ENCODE measurements at places on chromosomes 6 and 20.

GRCh38 chr6:63347599-63347998 lies 27.8 kb upstream of the LGSN start:
- DNase-seq: no peak

- DNase-seq: no peak
Measured at GRCh38 chr20:25507385-25508082, 77.8 kb downstream of the NINL start.

- DNase-seq: no peak
Measured at GRCh38 chr20:46377518-46377917, 28.9 kb downstream of the ELMO2 start.

GRCh38 chr20:21388566-21388965 lies 8.8 kb downstream of the NKX2-4 start:
- DNase-seq: no peak

DNA sequence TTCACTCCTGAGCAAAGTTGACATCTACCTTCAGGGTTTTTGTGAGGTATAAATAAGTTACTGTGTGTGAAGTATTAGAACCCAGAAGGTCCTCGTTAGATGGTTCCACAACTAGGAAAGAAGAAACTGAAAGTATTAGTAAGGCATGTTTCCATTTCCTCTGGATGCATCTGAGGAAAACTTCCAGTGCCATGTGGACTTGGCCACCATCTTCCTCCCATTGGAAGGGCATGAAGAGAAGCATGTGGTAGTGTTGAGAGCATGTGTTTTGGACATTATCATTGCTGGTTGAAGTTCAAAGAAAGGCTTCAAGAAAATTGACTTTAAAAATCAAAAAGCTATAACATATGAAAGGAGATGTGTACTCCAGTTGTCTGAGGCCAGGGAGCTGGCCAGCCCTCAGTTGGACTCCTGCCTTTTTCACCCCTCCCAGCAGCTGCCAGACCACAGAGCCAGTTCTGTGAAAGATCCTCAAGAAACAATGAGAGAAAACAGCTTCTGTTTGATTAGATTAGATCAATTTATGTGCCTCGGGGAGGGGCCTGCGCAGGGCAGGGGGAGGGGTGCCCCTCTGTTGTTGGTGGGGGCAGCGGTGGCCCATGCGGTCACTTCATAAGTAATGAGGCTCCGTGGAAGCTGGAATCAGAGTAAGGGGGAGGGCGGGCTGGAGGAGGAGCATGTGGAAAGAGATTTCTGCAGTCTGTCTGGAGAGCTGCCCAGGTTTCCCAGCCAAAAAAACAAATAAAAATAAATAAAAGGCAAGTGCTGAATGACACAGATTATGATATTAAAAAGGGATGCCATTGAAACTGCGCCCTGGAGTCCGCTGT lies 154.0 kb downstream of the JARID2 start:
- DNase-seq: no peak

- DNase-seq: no peak
Measured at GRCh38 chr20:34131491-34131890, 19.4 kb upstream of the EIF2S2 start.

- no peak for DNase-seq
Measured at GRCh38 chr6:35691027-35691824, 2.5 kb upstream of the FKBP5 start.

GRCh38 chr6:22801831-22802230 lies 232.5 kb downstream of the HDGFL1 start:
- DNase-seq: no peak

GRCh38 chr6:118524686-118525085 lies 23.4 kb upstream of the PLN start:
- no peak for DNase-seq

DNA sequence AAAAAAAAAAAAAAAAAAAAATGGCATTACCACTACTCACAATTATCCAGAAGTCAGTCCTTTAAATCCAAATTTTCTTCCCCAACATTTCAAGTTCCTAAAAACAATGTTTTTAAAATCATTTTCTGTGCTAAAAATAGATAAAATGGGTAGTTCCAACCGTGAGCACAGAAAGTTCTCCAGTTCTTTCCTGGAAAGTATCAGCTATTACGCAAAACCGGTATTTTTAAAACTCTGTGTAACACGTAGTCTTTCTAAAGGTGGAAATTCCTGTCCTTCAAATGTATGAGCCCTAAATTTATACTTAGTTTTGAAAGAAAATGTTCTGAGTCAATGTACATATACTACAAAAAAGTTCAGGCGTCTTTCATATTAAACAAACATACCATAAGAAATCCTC lies 83.5 kb upstream of the SCAF8 start:
- no peak for DNase-seq

DNA sequence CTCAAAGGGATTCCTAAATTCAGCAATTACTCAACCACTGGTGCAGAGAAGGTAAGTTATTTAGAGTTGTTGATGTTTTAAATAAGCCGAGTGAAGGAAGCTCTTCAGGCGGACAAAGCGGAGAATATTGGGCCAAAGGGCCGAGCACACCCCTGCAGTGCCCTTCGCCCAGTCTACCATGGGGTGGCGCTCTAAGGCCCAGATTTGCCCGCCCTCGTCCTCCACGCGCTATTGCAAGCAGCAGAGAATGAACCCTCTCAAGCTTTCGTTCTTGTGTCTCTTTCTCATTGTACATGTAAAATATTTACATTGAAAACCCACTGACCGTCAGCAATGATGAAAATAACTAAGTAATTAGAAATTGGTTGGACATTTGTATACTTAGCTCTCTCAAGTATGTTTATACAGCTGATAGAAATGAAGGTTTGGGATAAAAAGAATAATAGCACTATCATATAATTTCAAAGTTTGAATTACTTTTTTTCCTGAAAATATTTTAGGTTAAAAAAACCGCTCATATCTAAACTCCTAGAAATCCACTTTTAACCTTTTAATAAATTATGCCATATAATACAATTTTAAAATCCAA lies 195.0 kb upstream of the CEP162 start:
- DNase-seq: no peak

- DNase-seq: no peak
Measured at GRCh38 chr6:158509465-158509864, 50.4 kb upstream of the TMEM181 start.

GRCh38 chr6:113184736-113185135 lies 672.4 kb upstream of the MARCKS start:
- DNase-seq: no peak

DNA sequence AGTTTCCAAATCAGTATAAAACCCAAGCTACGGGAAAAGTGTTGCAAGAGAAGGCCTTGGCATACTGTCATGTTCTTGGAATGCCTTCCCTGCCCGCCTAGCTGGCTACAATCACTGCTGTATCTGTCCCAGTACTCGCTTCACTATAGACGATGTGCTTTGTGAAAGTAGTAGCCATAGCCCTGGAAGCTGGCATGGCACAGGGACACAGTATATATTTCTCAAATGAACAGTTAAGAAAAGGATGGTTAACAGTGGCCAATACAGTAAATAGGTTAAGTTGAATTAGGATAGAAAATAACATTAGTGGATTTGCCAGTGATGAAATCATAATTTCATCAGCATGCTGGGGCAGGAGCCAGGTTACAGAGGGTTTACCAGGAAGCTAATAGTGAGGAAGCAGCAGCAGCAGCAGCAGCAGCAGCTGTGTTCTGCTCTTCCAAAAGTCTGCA lies 499.3 kb downstream of the CDKAL1 start:
- no peak for DNase-seq

GRCh38 chr6:34273242-34273805 lies 24.5 kb upstream of the SMIM29 start:
- DNase-seq: no peak

- no peak for DNase-seq
Measured at GRCh38 chr20:17782768-17783167, 83.0 kb downstream of the BANF2 start.

- no peak for DNase-seq
Measured at GRCh38 chr6:56842686-56843475, 112.0 kb upstream of the BEND6 start.

DNA sequence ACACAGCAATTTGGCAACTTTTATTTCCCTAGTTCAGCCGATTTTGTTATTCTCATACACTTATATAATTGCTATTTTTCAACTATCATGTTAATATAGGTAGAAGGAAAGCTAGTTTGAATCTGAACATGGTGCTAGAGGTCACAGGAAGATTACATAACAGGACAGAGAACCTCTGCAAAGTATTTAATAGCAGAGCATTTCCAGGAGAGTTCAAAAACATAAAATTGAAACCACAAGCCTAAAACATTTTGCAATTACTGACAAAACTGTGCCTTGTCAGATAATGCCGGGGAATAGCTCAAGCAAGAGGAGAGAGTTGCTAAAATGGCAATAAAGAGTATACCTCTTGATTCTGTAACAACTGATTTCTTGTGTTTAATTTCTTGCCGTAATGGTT lies 70.8 kb downstream of the TFAP2B start:
- DNase-seq: no peak

GRCh38 chr20:38219006-38219950 lies 41.3 kb downstream of the KIAA1755 start:
- no peak for DNase-seq

GRCh38 chr6:121885399-121886152 lies 450.1 kb downstream of the GJA1 start:
- no peak for DNase-seq

- DNase-seq: no peak
Measured at GRCh38 chr20:44481719-44482416, 6.2 kb downstream of the TTPAL start.

GRCh38 chr6:168852376-168852884 lies 401.2 kb downstream of the THBS2 start:
- DNase-seq: no peak

GRCh38 chr6:109447087-109447486 lies 6.6 kb downstream of the SMPD2 start:
- no peak for DNase-seq

DNA sequence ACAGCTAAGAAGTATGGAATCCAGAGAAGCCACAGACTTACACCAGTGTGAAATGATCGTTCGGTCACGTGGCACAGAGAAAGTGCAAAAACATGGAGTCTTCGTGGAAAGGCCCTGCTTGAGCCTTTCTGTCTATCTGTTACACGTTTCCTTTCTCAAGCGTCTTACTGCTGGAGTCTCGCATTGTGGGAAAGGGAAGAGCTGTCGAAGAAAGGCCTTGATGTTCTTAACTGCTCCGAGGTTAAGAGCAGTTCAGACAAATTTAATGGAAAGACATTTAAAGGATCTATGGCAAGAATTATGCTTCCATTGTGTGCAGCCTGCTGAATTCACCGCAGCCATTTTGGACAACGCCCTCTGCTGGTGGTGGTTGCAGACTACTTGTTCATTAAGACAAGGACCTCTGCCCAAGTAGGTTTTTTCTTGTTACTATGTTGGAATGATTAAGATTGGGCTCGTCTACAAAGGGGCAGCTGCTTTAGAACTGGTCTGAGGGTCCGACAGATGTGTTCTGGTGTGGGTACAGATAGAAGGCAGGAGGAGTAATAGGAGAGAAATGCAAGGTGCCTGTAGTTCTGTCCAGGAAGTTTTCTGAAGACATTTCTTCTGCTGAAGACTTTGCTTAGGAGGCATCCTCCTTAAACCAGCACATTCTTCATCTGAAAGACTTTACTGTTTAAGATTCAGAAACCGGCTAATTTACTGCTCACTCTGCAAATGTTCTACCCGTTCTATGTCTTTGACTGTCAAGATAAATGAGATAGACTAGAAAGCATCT lies 24.7 kb upstream of the CCN6 start:
- DNase-seq: peak; percentile 41

- no peak for DNase-seq
Measured at GRCh38 chr6:107989166-107990094, 31.4 kb upstream of the SEC63 start.

DNA sequence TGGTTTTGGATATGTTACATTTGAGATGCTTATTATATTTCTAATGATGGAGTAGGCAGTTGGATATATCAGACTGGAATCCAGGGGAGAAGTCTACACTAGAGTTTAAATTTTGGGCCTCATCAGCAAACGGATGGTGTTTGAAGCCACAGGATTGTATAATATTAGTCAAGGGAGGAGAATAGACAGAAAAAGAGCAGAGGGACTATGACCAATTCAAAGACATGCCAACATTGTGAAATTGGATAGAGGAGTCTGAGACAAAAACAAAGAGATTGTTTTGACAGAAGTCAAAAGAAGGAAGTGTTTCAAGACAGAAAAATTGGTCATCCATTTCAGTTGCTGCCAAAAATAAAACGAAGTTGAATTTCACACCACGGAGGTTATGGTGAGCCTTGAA lies 66.5 kb downstream of the NOX3 start:
- DNase-seq: no peak

DNA sequence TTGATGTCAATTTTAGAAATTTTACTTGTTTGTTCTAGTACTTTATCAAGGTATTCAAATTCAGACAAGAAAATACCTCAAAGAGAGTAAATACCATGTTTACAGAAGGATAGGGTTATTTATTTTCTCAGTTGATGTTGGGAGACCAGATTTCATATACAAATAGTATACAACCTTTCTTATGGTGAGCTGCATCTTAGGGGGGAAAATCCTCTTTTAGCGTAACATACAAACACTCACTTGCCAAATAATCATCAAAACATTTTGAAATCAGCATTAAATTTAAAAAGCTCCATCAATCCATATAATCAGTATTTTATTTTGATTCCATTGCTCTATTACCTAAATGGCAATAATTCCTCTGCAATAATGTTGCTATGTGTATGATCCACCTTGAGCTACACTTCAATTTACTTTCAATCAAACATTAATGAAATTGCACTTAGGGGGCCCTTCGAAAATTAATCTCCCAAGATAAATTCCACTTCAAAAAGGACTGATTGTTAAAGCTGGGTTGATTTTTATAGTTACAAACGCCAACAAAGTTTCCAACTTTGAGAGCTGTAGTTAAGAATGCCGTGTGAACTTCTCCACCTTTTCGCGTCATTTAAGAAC lies 2.2 kb downstream of the NKX2-4 start:
- no peak for DNase-seq

DNA sequence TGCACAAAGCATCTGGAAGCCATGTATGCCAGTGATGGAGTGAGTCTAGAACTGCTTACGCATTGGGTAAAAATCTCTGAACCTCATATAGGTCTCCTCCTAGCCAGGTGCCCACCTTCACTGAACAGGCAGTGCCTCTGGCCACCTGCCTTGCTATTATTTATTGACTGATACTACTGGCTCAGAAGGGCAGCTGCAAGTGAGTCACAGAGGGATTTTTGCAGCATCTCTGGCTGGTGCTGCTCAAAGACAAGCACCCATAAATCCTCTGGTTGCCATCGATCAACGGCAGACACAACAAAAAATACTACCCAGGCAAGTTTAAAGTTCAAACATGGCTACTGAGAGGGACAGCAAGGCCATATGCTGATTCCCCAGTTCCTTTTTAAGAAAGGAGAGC lies 279.4 kb downstream of the UBE3D start:
- no peak for DNase-seq

DNA sequence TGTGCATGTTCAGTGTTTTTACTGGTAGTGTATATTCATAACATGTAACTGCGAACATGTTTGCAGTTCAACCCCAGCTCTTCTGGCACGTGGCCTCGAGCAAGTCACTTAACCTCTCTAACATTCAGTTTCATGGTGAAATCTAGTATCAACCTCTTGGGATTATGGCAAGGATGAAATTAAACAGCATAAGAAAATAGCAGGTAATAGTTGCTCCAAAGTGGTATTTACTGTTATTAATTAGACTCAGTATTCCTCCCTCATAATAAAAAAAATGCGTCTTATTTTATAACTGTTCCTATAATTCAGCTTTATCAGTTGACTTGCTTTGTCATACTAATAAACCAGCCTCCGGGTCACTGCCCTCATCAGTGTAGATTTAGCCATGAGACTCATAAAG lies 15.0 kb downstream of the FAM184A start:
- DNase-seq: no peak

Measured in T-cell (primary cell).